ENCODE measurements at places on chromosomes 3 and 15. TPM values are rescaled to one million over a fixed set of nuclear protein-coding genes. Genes with fewer than 3 reads are reported as not detected.

The BSN gene
- total RNA-seq, result 3.9 TPM

The LAMB2 gene
- total RNA-seq, result 277 TPM

The CHST13 gene
- 0.31 TPM for total RNA-seq

The MASP1 gene
- total RNA-seq, result 1.7 TPM

DNA sequence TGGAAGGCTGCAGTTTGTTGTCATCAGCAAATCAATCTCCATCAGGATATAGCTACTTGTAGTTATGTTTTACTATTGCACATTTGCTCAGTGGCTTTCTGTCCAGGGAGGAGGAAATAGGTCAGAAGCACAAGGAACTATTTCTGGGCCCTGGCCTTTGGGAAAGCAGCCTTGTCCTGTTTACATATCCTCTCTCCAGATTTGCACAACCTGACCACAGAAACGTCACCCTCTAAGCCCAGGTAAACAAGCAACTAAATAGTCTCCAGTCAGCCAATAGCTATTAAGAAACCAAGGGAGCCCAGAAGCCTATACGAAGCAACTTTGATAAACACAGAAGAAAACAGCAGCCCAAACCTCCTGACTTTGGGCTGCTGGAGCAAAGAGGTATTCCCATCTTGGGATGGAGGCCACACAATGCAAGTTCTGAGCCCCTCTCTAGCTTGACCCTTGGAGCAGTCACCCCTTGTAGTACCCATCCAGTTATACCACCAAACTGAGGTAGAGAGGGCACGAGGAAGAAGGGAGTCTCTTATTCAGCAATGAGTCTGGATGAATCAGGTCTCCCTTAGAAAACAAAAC is 2.3 kb upstream of the FEM1B start:
- peak overlapping the region; percentile 99 for H3K27ac ChIP-seq
- H3K36me3 ChIP-seq, result peaks cover 6% of the 10 kb centered on the region
- DNase-seq, result no peak
- no peaks in the 10 kb centered on the region for H3K27me3 ChIP-seq

DNA sequence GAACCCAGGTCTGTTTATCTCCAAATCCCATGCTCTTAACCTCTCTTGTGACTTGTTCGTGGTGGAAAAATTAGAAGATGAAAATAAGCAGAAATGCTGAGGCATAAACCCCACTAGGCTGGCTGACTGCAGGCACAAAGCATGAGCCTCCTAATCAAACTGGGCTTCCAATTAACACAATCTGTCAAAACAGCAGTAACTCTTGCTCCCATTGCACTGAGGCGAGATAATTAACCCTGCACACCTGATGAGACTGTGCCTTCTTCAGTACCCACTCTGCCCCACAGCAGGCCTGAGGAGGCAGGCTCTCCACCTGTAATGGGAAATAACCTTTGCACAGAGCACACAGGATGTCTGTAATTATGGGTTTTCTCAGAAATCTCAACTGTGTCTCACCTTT is 284.4 kb upstream of the WNT5A start:
- H3K27me3 ChIP-seq, result peaks cover 7% of the 10 kb centered on the region
- H3K27ac ChIP-seq, result no peak overlapping the region
- no peak overlapping the region for H3K4me3 ChIP-seq
- no peaks in the 10 kb centered on the region for H3K4me1 ChIP-seq
- peaks cover 3% of the 10 kb centered on the region for H3K36me3 ChIP-seq

DNA sequence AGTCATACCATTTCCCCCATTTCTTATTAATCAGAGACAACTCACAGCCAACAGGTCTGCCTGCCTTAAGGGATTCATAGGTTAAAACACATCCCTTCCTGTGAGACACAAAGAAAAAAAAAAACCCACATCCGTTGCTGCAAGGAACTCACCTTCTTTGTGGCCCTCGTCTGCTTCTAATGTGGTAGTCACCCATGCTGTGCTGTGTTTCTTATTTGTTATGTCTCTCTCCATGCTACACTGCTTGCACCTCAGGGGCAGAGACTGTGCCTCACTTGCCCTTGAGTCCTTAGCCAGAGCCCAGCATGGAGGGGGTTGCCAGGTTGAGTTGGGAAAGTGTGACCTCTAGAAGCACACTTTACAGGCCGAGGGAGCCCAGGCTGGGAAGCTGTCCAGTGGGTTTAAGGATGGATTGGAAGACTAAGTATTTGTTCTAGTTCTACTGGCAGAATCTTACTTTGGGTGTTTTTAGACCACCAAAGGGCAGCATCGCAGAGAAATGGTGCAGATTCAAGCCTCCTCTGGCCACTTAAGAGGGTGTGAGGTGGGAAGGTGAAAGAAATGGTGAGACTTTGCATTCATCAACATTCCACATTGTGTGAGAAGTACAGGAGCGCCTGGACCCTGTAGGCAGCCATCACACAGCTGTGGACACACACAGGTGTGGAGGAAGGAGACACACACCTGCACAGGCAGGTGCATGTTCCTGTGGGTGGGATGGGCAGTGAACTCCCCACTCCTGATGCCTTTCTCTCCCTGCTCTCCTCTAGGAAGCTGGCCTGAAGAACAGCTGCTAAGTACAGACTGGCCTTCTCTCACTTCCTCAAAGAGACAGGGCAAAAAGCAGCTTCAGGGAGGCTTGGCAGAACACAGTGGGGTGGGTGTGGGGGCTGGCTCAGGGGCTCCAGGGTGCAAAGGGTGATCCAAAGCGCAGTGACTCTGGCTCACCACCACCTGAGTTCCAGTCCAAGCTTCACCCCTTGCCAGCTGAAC is 48.8 kb downstream of the GLB1 start:
- H3K4me3 ChIP-seq, result no peak overlapping the region
- no peaks in the 10 kb centered on the region for H3K27me3 ChIP-seq
- H3K27ac ChIP-seq, result no peak overlapping the region
- no peaks in the 10 kb centered on the region for H3K4me1 ChIP-seq

DNA sequence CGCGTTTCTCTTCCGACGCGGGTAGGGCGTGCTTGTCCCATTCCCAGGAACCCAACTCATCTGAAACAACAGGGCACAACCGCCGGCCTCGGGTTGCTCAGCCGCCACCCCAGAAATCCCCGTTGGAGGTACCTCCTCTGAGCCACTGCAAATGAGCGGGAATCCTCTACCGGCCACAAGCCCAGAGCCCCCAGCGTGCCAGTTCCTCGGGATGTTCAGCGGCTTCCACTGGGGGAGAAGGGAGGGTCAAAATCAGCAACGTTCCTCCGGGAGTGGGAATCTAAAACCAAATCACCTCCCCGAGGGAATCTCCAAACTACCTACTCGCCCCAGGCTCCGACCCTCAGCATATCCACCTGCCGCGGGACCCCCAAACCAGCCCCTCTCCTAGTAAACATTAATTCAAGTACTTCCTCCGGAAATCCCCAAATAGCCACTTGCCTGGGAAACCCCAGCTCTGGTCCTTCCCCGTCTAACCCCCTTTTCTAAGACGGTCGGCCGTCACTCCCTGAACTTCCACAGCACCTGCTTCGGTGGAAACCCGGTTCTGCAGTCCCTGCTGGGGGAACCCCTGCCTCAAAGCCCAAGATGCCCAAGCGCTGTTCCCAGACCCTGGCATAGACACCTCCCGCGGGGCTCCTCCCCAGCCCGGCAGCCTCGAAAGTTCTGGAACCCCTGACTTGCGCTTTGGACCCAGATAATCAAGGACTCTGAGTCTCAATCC is 887 bp downstream of the OXTR start:
- no peak overlapping the region for H3K27ac ChIP-seq
- H3K36me3 ChIP-seq, result no peaks in the 10 kb centered on the region
- H3K4me3 ChIP-seq, result peak overlapping the region; percentile 85
- peaks cover 65% of the 10 kb centered on the region for H3K27me3 ChIP-seq
- no peak for DNase-seq

DNA sequence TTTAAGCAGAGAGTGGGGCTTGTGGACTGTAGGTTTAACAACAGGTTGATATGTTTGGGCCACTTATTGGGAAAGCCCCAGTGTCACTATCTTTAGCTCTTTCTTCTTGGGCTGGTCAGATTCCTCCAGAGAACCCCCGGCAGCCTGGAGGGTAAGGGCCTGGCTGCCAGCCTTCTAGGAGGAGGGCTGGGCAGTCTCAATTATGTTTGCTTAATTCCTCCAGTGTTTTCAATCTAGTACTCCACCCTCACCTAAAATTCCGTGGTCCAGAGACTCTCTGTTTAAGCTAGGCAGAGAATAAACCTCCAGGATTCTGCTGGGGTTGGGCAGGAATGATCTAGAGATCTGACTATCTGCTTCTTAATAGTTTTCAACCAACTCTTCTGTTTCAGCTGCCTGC is 5.3 kb downstream of the ASB14 start:
- H3K4me1 ChIP-seq, result no peaks in the 10 kb centered on the region
- no peaks in the 10 kb centered on the region for H3K36me3 ChIP-seq
- no peak overlapping the region for H3K27ac ChIP-seq
- peaks cover 4% of the 10 kb centered on the region for H3K27me3 ChIP-seq
- H3K4me3 ChIP-seq, result no peak overlapping the region
- no peak for DNase-seq
